IPS DF 6.9 (cell line): ENCODE measurements at places on chromosomes 2 and 18.
A peak's percentile ranks its signal among the peaks of the same experiment; 100 is the strongest.

GRCh38 chr18:12857215-12857905, 26.7 kb downstream of the PTPN2 start:
- no peak for DNase-seq

- no peak for DNase-seq
Observed at GRCh38 chr2:142781146-142781545, 96.3 kb upstream of the KYNU start.

GRCh38 chr2:133586978-133587377, 18.7 kb upstream of the NCKAP5 start:
- no peak for DNase-seq

- DNase-seq = no peak
Observed at GRCh38 chr2:29987146-29987545, 65.8 kb upstream of the ALK start.

GRCh38 chr2:22486343-22486742, 898.6 kb upstream of the KLHL29 start:
- no peak for DNase-seq

DNA sequence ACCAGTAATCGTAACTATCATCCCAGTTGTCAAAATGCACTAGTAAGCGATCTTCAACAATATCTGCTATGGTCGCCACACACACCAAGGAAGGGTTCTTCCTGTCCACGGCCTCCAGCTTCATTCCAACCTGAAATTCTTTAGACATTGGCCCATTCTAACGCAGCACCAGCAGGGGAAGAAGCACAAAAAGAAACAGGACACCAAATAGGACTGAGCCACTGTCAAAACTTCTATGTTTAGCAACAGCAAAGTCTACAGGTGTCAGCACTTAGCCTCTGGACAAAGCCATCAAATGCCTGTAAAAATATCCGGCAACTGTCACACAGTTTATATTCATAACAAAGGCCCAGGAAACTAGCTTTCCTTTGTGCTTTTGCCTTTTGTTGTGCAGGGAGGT, 175.0 kb downstream of the L3MBTL4 start:
- DNase-seq = no peak

GRCh38 chr18:6199777-6200176, 214.9 kb downstream of the L3MBTL4 start:
- no peak for DNase-seq

GRCh38 chr2:29517413-29517812, 402.2 kb downstream of the CLIP4 start:
- DNase-seq = no peak

DNA sequence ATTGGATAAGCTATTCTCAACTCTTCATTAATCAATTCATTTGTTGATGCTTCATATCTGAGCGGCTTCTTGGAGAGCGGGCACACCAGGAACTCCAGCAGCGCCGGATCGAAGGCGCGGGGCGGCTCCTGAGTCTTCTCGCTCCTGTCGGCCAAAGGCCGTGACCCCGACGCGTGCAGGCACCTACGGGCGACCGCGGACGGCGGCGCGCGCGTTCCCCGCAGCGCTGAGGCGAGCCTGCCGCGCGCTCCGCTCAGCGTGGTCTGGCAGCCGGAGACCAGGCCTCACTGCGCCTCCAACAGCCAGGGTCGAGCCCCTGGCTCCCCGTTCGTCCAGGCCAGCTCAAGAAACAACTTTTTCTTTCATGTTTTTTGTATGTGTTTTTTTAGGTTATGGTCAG, 97.5 kb downstream of the ICA1L start:
- no peak for DNase-seq

- no peak for DNase-seq
Observed at GRCh38 chr2:101310090-101310833, 1.8 kb upstream of the RNF149 start.

DNA sequence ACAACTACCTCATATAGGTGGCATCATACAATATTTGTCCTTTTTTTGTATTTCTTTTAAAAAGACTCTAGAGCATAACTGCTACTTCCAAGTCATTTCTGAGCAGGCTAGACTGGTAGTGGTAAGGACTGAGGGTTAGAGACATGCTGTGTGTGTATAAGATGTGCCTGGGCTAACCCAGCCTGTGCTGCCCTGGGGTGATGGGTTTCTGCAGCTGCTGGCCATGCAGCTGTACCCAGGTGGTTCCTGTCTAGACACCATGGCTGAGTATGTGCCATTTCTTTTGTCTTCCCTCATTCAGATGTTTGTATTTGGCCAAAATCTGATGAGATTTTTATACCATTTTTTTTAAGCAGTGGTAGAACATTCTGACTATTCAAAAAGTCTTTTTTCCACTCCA, 40.0 kb downstream of the MERTK start:
- DNase-seq = no peak

- no peak for DNase-seq
Observed at GRCh38 chr18:8750954-8751415, 45.6 kb downstream of the MTCL1 start.

- peak; percentile 20 for DNase-seq
Observed at GRCh38 chr2:52340171-52340570, 1308.2 kb upstream of the NRXN1 start.

- DNase-seq = no peak
Observed at GRCh38 chr18:53551868-53552426, 672.5 kb downstream of the MBD2 start.

- no peak for DNase-seq
Observed at GRCh38 chr2:168179592-168179991, 67.8 kb downstream of the STK39 start.

GRCh38 chr18:67243799-67244587, 272.5 kb downstream of the DSEL start:
- DNase-seq = no peak

DNA sequence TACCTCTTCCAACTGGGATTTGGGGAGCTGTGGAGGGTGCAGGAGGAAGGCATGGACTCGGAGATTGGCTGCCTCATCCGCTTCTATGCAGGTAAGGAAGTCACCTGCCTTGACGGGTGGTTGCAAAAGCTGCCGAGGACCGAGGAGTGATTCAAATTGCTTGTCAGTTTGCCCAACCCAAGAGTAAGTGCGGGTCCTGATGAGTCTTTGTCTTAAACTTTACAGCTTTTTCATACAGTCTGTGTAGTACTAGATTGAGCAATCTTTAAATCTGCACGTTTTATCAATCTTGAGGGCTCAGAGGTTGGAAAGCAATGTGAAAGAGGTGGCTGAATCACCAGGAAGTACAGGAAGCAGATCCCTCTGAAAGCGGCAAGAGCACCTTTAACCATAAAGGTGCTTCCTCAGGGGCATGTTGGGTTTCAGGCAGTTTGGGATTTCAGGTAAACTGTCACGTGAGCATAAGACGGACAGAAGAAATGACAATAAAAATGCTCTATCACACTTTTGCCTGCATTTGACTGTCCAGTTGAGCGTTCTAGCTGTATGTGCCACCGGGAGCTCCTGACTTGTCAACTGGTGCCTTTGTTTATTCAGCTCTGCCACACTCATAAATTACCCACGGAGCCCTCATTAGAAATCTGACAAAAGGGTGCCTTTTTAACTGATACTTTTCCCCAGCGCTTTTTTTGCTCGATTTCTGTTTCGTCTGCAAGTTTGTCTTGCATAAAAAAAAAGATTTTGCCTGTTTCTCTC, 2.0 kb downstream of the PHLPP1 start:
- DNase-seq = no peak
